ENCODE measurements at places on chromosomes 4 and X. TPM values are rescaled to one million over a fixed set of nuclear protein-coding genes. Genes with fewer than 3 reads are reported as not detected.
A peak's percentile ranks its signal among the peaks of the same experiment; 100 is the strongest.

The WAS gene
- total RNA-seq, result not detected

- H3K36me3 ChIP-seq, result no peaks in the 10 kb centered on the region
- H3K27me3 ChIP-seq, result no peaks in the 10 kb centered on the region
- H3K4me1 ChIP-seq, result peaks cover 3% of the 10 kb centered on the region
Measured at GRCh38 chr4:139794158-139794954, 128.7 kb downstream of the MGST2 start.

The FRMD7 gene
- total RNA-seq, result not detected

- DNase-seq, result no peak
- H3K27me3 ChIP-seq, result no peaks in the 10 kb centered on the region
- no peaks in the 10 kb centered on the region for H3K4me1 ChIP-seq
- no peak overlapping the region for H3K4me3 ChIP-seq
- no peak overlapping the region for H3K27ac ChIP-seq
Measured at GRCh38 chrX:12225107-12225506, 86.8 kb downstream of the FRMPD4 start.

DNA sequence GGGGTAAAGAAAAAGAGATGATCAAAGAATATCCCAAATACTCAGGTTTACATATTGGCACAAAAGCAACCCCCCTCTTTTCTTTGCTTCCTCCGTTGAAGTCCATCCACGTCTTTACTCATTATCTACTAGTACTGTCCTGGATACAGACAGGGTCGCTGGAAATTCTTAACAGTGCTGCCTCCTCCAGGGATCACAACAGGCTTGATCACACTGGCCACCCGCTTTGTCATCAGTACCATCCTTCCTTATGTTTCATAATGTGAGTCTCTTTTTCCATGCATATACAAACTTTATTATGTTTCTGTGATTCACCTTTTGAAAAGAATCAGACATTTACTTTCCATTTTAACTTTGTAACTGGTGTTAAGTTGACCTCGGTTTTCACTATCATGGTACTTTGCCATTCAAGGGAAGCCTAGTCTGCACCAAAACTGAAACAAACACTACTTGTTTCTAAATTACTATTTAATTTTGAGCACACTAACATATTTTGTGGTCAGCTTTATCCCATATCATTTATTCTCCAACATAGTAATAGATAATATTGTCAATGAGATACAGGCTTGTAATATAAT lies 387.5 kb upstream of the PPP1R2C start:
- no peaks in the 10 kb centered on the region for H3K4me1 ChIP-seq
- H3K27me3 ChIP-seq, result no peaks in the 10 kb centered on the region
- no peak for DNase-seq
- H3K36me3 ChIP-seq, result no peaks in the 10 kb centered on the region
- H3K27ac ChIP-seq, result no peak overlapping the region
- no peak overlapping the region for H3K4me3 ChIP-seq

GRCh38 chr4:40736910-40737309 lies 12.8 kb upstream of the NSUN7 start:
- H3K27ac ChIP-seq, result no peak overlapping the region
- no peaks in the 10 kb centered on the region for H3K36me3 ChIP-seq
- no peaks in the 10 kb centered on the region for H3K4me1 ChIP-seq
- peak; percentile 22 for DNase-seq
- H3K27me3 ChIP-seq, result peaks cover 8% of the 10 kb centered on the region
